ENCODE measurements at places on chromosomes 5 and 9. TPM values are rescaled to one million over a fixed set of nuclear protein-coding genes. Genes with fewer than 3 reads are reported as not detected.

The VDAC1 gene
- total RNA-seq = 269 TPM

The GRXCR2 gene
- total RNA-seq = not detected

The TAS2R1 gene
- total RNA-seq = not detected

The CLIC3 gene
- 8.4 TPM for total RNA-seq

The LMX1B gene
- 11.3 TPM for total RNA-seq

The PCDHGA9 gene
- total RNA-seq = 0.34 TPM

The IL33 gene
- total RNA-seq = not detected

The PDZD2 gene
- 0.37 TPM for total RNA-seq

The ICE1 gene
- total RNA-seq = 30.0 TPM

The UNC5A gene
- 10.1 TPM for total RNA-seq

The SAXO1 gene
- not detected for total RNA-seq

The GARIN3 gene
- total RNA-seq = not detected

The CDH10 gene
- not detected for total RNA-seq

The BSPRY gene
- 22.7 TPM for total RNA-seq

The SLC25A2 gene
- total RNA-seq = 0.42 TPM

The PAEP gene
- total RNA-seq = not detected

The IFNB1 gene
- total RNA-seq = not detected

The CFAP77 gene
- total RNA-seq = 0.98 TPM

The PCDHB13 gene
- 0.22 TPM for total RNA-seq

The OBP2B gene
- total RNA-seq = not detected

The FANCG gene
- total RNA-seq = 82.3 TPM

The STK32A gene
- 1.2 TPM for total RNA-seq

The CNTFR gene
- not detected for total RNA-seq

The FUBP3 gene
- total RNA-seq = 73.7 TPM

Measured in HCT116 (cell line).